ENCODE measurements at places on chromosomes 6 and 20.

DNA sequence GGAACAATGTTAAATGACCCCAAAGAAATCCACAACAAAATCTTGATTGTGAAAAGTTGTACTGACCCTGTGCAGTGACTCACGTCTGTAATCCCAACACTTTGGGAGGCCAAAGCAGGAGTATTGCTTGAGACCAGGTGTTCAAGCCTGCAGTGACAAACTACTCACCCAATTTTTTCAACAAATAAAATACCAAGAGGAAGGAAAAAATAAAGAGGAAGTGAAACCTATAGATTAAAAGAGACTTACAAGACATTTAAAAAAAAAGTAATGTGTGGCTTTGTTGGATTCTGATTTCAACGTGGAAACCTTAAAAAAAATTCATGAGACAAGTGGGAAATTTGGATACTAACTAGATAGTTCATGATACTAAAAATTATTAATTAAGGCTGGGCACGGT, 31.9 kb downstream of the GINS1 start:
- no peak for DNase-seq

DNA sequence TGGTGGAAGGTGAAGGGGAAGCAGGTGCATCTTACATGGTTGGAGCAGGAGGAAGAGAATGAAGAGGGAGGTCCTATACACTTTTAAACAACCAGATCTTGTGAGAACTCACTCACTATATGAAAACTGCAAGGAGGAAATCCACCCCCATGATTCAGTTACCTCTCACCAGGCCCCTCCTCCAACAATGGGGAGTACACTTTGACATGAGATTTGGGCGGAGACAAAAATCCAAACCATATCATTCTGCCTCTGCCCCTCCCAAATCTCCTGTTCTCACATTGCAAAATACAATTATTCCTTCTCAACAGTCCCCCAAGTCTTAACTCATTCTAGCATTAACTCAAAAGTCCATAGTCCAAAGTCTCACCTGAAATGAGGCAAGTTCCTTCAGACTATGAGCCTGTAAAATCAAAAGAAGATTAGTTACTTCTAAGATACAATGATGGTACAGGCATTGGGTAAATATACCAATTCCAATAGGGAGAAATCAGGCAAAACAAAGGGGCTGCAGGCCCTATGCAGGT, 60.5 kb downstream of the EDN1 start:
- no peak for DNase-seq

GRCh38 chr6:3835785-3836184, 13.4 kb upstream of the FAM50B start:
- no peak for DNase-seq

- no peak for DNase-seq
Measured at GRCh38 chr20:51462566-51463276, 79.8 kb downstream of the NFATC2 start.

DNA sequence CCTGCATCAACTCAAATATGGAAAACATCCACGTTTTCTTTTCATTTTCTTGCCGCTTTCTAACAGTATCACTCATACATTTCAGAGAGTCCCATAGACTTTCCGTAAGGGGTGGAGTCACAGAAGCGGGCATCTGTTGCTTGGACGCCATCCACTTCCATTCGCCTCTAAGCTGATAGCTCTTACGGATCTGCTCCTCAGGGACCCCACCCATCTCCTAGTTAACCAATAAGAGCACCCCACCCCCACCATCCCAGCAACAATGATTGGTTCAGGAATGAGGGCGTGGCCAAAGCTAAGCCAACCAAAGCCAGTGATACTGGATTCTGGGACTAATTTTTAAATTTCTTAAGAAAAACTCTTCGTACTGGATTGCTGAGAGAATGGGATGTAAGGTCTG, 42.4 kb downstream of the SLC2A10 start:
- no peak for DNase-seq

- no peak for DNase-seq
Measured at GRCh38 chr20:49028684-49029083, 17.4 kb upstream of the CSE1L start.

- no peak for DNase-seq
Measured at GRCh38 chr6:84019842-84020211, 13.7 kb upstream of the MRAP2 start.

- DNase-seq: no peak
Measured at GRCh38 chr6:150590446-150590845, 9.2 kb upstream of the PLEKHG1 start.

- DNase-seq: no peak
Measured at GRCh38 chr6:144742779-144743178, 457.6 kb downstream of the UTRN start.
